Stimulated activated CD8-positive, alpha-beta memory T cell treated with anti-CD3 and anti-CD28 coated beads, Interleukin-15, amount 100 ng/mL, for 24 hours (primary cell): ENCODE measurements at places on chromosomes 11 and 22.

DNA sequence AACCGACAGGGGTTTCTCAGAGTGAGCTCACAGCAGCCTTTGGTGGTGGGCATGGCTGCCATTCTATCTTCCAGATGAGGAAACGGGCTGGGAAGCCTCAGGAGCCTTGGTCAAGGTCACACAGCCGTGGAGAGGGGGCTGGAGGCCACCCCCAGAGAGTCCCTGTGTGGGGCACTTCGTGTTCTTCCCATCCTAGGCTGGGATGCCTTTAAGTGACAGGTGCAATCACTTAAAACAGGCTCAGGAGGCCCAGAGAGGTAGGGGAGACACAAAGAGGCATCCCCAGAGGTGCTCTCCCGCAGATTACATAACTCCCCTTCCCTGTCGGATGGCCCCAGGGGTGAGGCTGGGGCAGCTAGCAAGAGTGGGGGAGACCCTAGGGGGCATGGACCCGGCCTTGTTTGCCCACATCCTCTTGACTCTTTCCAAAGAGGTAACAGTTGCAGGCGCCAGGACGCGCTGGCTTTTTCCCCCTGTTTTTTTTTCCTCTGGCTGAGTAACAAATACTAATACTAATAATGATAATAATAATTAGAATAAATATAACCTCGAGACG, 17.5 kb upstream of the SHISAL1 start:
- no peak for DNase-seq

- no peak for DNase-seq
These were observed 206.0 kb downstream of the BRD1 start for GRCh38 chr22:49621601-49622210.

DNA sequence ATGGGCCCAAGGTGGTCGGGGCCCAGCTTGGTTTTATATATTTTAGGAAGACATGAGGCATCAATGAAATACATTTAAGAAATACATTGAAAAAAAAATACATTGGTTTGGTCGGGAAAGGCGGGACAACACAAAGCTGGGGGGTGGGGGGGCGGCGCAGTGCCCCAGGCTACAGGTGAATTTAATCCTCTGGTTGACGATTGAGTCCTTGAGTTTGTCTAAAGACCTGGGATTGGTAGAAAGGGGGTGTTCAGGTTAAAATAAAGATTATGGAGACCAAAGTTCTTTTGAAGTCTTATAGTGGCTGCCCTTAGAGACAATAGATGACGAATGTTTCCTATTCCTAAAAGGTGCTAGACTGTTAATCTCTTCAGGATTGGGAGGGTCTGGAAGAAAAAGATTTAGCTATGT, 3.1 kb downstream of the IFITM1 start:
- no peak for DNase-seq

- no peak for DNase-seq
These were observed 30.0 kb downstream of the PARVG start for GRCh38 chr22:44210722-44211121.

- no peak for DNase-seq
These were observed 3.6 kb upstream of the APOBEC3A start for GRCh38 chr22:38953577-38954413.

GRCh38 chr11:8292351-8292750, 28.7 kb upstream of the LMO1 start:
- DNase-seq, result no peak

- no peak for DNase-seq
These were observed 176.5 kb upstream of the POU2AF2 start for GRCh38 chr11:111069066-111069465.

DNA sequence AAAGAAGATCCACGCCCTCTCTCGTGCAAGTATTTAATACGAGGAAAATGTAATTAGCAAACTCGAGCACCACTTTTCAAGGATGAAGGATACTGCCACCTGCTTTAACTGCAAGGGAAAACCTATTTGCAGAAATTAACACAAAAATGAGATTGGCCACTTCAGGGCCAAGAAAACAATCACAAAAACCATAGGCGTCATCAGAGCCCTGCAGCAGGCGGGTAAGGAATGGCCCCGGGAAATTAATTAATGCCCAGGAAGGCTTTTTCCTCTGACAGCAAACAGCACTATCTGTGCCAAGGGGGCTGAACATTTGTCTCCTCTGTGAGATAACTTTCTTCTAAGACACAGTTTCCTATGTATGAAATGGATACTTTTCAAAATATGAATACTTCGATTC, 255.7 kb downstream of the CTTN start:
- DNase-seq, result no peak

- DNase-seq, result no peak
These were observed 294.4 kb downstream of the MN1 start for GRCh38 chr22:27507111-27507611.

- DNase-seq, result no peak
These were observed 42.5 kb downstream of the CTSC start for GRCh38 chr11:88295028-88295427.

DNA sequence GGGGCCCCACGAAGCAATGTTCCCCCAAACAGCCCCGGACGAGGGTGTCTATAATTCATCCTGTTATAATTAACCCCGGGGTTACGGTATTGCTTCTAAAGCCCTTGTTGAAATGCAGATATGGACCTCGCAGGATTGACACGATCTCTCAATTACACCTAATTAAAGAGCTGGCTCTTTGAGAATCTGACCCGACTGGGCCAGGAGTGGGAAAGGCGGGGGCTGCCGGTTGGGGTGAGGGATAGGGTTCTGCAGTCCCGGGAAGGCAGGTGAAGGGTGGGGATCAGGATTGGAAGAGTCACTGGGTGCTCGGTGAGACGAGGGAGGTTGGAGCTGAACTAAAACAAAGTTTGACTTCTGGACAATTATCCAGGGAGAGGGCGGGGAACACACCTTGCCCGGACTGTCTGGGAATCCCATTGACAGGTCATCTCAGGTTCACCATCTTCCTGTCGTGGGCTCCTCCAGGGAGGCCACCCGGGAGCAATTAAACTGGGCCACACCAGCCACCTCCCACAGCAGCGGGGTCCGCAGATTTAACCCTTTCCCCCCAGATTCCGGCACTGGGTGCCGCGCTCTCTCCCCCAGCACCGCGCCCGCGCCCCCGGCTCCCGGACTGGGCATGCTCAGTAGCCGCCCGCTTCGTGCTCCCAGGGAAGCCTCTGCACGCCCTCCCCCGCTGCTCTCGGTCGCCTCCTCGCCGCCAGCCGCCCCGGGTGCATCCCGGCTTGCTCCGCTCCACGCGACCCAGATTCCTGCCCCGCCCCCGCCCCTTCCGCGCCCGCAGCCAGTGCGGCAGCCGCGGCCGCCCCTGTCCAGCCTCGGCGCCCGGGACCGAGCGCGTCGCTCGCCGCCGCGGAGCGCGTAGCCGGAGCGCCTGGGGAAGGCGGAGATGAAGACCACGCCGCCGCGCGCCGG, at the start of gene ELMOD1:
Gene ELMOD1, plus strand, starts transcription at position 688 of the 918 bp plus-strand sequence. CDS start 27,043 bp downstream, outside the sequence.
- no peak for DNase-seq

DNA sequence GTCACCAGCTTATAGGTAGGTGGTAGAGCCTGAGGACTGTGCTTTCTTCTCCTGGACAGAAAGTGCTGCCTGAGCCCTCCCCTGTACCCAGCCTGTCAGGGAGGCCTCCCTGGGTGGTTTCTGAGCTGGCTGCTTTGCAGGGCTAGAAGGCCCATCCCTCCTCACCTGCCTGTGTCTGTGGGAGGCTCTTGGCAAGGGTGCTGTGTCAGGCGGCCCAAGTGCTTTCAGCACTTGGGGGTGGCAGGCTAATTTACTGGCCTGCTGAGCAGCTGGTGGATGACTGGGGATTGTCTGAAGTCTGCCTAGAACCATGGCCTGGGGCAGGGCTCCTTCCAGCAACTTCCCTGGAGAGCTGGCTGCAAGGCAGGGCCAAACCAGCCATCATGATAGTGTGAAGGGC, 139.0 kb upstream of the NAV2 start:
- no peak for DNase-seq

DNA sequence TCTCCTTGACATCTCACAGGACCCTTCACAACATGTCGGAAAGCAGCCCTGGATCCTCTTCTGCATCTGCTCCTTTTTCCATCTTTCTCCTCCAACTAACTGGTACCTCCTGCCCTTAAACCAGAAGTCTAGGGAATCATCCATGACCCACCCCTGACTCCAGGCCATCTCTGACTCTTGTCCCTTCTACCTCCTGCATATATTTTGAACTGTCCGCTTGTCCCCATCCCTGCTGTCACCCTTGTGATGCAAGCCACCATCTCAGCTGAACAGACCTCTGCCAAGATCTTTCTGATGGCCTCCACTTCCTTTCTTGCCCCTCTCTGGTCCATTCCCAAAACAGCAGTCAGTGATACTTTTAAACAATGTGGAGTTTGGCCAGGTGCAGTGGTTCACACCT, 7.0 kb downstream of the RIBC2 start:
- DNase-seq, result no peak

DNA sequence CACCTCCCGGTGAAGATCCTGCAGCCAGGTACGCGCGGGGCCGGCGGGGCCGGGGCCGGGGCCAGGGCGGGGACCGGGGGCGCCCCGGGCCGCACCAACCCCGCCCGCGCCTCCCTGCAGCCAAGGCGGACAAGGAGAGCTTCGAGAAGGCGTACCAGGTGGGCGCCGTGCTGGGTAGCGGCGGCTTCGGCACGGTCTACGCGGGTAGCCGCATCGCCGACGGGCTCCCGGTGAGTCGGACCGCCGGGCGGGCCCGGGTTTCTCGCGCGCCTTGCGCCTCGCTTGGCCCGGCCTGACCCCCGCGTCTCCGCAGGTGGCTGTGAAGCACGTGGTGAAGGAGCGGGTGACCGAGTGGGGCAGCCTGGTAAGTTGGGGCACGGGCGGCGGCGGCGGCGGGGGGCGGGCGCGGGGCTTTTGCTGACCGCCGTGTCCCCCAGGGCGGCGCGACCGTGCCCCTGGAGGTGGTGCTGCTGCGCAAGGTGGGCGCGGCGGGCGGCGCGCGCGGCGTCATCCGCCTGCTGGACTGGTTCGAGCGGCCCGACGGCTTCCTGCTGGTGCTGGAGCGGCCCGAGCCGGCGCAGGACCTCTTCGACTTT, 531 bp downstream of the PIM3 start:
- no peak for DNase-seq

DNA sequence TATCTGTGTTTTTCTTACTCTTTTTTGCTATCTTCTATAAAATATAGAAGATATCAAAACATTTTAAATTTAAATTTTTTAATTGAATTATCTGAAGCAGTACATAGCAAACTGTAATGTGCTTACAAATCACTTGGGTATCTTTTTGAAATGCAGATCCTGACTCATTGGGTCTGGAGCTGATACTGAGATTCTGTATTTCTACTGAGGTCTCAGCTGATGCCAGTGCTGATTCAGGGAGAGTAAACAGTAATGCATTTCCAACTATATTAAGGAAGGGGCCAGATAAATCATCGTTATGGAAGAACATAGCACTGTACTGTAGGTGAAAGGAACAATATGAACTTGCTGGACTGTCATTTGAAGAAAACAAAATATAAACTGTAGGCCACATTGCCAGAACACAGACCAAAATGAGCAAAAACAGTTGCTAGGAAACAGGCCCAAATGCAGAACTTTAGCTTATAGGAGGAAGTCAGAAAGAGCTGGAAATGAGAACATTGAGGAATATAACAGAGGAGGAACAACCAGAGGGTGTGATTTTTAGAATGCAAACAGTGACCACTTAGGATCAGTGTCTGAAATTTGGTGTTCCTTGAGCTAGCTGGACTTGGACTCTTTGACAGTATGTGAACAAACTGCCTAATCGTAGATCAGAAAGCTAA, 3.3 kb downstream of the ARL14EP start:
- DNase-seq, result no peak

DNA sequence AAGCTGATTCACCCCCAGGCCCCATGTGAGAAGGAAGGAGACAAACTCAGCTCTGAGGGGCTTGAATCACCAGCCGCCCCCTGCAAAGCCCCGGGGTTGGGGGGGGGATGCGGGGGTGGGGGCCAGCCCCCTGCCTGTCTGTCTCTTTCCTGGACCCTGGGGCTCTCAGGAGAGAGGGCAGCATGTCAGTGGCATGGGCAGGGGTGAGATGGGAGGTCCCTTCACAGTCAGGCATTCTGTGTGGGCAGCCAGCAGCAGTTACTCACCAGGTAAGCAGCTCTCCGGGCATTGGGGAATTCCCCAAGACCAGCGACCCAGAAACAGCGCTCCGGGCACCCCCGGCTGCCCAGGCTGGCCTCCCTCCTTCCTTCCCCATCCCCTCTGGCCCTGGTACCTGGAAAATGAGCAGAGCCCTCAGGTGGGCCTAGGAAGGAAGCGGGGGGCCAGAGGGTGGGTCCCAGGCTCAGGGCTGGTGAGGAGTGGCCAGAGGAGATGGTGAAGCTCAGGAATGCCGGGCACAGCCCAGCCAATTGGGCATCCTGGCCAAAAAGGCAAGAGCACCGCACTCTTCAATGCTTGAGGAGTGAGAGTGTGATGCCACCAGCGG, 4.2 kb upstream of the LIF start:
- no peak for DNase-seq

- no peak for DNase-seq
These were observed 20.6 kb downstream of the TMPRSS6 start for GRCh38 chr22:37088750-37089408.

GRCh38 chr11:83119216-83119615, 37.7 kb upstream of the PCF11 start:
- DNase-seq, result no peak

DNA sequence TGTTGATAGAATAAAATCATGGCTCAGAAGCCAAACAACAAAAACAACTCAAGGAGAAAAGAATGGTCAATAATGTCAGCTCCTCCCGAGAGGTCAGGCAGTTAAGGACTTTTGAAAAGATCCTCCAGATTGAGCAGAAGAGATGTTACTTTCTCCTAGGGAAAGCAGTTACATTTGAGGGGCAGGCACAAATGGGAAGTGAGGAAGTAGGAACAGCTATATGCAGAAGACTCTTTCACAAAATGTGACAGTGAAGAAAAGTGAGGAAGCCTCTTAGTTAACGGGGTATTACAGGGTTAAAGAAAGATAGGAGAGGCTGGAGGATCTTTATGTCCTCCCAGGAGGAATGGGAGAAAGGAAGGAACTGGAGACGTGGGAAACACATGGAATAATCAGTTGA, 3.4 kb downstream of the DCHS1 start:
- no peak for DNase-seq

DNA sequence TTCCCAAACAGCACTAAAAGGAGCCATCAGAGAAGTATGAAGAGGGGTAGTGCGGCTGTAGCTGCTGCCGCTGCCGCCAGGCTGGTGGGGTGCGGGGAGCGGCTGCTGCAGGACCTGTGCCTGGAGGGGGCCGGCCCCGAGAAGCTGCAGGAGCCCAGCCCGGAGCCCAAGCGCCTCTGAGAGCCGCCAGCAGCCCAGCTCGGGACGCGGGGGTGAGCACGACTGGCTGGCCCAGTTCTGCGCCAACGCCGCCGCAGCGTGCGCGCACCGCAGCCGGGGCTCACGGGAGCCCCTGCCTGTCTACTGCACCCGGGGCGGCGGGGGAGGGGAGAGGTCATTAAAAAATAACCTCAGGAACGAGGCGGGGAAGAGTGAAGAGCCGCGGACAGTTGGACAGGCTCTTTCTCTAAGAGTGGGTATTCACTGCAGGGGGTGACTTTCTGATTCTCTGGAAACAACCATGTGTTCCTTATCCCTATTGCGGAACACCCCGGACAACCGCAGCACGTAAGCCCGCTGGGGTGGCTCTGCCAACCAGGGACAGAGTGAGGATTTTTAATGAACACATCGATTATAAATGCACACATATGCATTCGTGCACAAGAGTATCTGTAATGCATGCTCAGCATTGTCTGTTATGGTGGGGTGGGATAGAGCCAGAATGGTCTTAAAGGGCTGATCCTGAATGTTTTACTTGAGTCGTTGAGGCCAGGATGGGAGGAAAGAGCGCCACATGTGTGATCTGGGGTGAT, 453 bp downstream of the GAS2 start:
- DNase-seq, result no peak

GRCh38 chr11:84117394-84117793, 831.2 kb upstream of the CCDC90B start:
- no peak for DNase-seq

- DNase-seq, result no peak
These were observed 6.5 kb upstream of the MS4A7 start for GRCh38 chr11:60371854-60372253.

- DNase-seq, result no peak
These were observed 23.1 kb downstream of the A4GALT start for GRCh38 chr22:42697542-42698013.
